ENCODE measurements at places on chromosomes 13 and 19.

- no peak for DNase-seq
Measured at GRCh38 chr19:37505958-37506386, 767 bp upstream of the ZNF793 start.

GRCh38 chr13:91825516-91825915 lies 427.1 kb downstream of the GPC5 start:
- DNase-seq = no peak

DNA sequence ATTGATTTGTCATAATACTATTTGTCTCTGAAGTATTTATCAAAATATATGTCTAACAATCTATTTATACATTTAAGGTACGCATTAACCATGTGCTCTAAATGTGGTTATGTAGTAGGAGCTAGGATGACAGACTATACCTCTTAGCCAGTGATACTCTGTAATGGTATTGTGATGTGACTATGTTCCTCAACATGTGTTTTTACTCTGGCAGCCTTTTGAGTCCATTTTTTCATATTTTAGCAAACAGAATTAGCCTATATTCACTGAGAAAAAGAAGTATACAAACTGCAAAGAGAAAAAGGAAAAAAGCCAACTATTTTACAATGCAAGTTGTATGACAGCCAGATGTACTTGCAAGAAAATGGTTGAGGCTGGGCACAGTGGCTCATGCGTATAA lies 26.7 kb downstream of the MAB21L1 start:
- DNase-seq = no peak

GRCh38 chr13:81171065-81171647 lies 830.2 kb upstream of the SPRY2 start:
- DNase-seq = peak; percentile 52

- peak; percentile 48 for DNase-seq
Measured at GRCh38 chr19:48997972-48998371, 4.3 kb downstream of the RUVBL2 start.

GRCh38 chr19:30228835-30229524 lies 143.2 kb upstream of the ZNF536 start:
- no peak for DNase-seq

GRCh38 chr19:19226204-19226603 lies 14.4 kb downstream of the NCAN start:
- no peak for DNase-seq

GRCh38 chr13:32079587-32079986 lies 48.0 kb downstream of the FRY start:
- peak; percentile 57 for DNase-seq

DNA sequence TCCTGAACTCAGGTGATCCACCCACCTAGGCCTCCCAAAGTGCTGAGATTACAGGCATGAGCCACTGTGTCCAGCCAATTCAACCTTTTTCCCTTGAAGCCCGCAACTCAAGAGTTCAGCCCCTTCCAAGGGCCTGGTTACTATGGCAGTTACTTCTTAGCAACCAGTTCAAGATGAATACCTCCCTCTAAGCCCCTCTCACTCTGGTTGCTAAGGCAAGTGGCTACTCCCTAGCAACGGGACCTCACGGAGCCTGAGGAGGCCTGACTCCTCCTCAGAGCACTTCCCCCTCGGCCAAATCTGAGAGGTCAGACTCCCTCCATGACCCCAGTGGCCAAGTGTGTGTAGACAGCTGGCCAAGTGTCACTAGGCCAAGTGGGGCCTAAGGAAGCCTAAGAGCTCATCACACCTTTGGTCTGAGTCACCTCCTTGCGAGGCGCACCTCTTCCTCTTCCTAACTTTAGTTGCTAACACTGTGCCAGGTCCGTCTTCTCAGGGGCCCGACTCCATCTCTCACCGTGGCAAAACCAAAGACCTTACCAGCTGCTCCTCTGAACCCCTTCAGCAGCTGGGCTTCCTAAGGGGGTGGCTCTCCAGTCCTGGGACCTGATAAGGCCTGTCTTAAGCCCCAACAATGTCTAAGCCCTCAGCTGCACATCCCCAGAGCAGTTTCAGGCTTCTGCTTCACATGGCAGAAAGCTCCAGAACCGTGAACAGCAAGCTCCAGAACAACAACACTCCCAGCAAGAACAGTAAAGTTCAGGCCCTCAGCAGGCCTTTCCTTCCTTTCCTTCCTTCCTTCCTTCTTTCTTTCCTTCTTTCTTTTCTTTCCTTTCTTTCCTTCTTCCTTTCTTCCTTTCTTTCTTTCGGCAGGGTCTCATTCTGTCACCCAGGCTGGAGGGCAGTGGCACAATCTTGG lies 9.6 kb downstream of the CD37 start:
- DNase-seq = no peak

DNA sequence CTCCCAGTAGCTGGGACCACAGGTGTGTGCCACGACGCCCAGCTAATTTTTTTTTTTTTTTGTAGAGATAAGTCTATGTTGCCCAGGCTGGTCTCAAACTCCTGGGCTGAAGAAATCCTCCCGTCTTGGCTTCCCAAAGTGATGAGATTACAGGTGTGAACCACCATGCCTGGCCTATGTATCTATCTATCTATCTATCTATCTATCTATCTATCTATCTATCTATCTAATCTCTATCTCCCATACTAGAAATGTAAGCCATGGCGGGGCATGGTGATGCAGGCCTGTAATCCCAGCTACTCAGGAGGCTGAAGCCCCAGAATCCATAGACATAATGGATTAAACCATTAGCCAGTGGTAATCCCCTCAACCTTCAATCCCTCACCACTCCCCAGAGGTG lies 6.5 kb upstream of the SERTAD3 start:
- DNase-seq = no peak

GRCh38 chr13:65582160-65582559 lies 1648.0 kb downstream of the PCDH9 start:
- no peak for DNase-seq

GRCh38 chr19:10568062-10568825 lies 535 bp downstream of the CDKN2D start:
- no peak for DNase-seq

- DNase-seq = peak; percentile 99
Measured at GRCh38 chr19:7506385-7507328, 9.2 kb upstream of the ZNF358 start.

DNA sequence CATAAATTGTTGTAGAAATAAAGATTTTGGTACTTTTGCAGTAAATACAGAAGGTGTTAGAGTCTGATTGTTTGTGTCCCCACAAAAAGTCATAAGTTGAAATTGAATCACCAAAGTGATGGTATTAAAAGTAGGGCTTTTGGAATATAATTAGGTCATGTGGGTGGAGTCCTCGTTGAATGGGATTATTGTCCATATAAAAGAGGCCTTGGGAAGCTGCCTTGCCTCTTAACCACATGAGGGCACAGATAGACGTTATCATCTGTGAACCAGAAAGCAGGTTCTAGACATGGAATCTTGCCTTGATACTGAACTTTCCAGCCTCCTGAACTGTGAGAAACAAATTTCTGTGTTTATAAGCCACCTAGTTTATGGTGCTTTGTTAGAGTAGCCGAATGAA lies 186.8 kb downstream of the PRR20E start:
- no peak for DNase-seq

GRCh38 chr13:31110169-31110568 lies 51.5 kb downstream of the HSPH1 start:
- DNase-seq = no peak

GRCh38 chr13:107590556-107590955 lies 624.8 kb downstream of the LIG4 start:
- no peak for DNase-seq

GRCh38 chr19:5170329-5170745 lies 170.3 kb downstream of the PTPRS start:
- DNase-seq = peak; percentile 12

- DNase-seq = no peak
Measured at GRCh38 chr19:28736528-28736927, 476.4 kb downstream of the UQCRFS1 start.

DNA sequence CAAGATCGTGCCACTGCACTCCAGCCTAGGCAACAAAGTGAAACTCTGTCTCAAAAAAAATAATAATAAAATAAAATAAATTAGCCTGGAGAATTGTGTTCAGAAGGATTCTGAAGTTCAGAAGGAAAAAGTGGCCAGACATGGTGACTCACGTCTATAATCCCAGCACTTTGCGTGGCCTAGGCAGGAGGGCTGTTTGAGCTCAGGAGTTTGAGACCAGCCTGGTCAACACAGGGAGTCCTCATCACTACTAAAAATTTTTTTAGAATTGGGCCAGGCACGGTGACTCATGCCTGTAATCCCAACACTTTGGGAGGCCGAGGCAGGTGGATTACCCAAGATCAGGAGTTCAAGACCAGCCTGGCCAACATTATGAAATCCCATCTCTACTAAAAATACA lies 6.0 kb downstream of the RDH8 start:
- DNase-seq = no peak

All from small intestine (tissue), 16 donors.